ENCODE measurements at places on chromosomes 12 and 14.

DNA sequence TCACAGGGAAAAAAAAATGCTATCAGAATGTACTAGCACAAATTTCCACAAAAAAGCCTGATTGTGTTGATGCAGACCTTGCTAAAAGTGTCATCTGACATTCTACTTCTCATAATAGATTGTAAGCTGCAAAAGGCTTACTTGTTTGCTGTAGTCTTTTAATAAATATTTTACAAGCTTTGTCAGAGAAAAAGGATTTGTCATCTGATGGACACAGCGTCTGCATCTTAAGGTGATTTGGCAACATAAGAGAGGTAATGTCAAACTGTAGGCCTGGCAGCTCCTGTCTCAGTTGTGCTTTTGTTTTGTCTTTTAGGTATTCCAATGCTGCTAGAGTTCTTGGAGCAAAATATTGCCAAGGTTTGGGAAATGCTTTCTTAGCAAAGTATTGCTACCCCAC is 26.3 kb upstream of the KCNH3 start:
- DNase-seq, result no peak

DNA sequence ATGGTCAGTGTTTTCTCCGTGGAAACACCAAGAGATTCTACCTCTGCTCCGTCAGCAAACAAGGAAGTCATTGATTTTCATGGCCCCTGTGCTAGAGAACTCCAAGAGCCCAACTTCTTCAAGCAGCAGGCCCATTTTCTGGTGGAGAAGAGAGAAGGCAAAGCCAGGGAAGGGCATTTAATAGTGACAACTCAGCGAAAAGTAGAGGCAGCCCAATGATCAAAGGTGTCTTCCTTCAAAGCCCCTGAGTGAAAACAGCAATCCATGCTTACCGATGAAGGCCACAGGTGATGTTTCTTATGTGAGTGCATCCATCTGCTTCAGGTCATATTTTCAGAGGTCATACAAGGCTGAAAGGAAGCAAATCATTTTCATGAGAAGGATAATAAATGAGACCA is 77.3 kb downstream of the VCPKMT start:
- DNase-seq, result no peak

GRCh38 chr14:37900561-37900960 is 305.1 kb downstream of the TTC6 start:
- DNase-seq, result no peak

DNA sequence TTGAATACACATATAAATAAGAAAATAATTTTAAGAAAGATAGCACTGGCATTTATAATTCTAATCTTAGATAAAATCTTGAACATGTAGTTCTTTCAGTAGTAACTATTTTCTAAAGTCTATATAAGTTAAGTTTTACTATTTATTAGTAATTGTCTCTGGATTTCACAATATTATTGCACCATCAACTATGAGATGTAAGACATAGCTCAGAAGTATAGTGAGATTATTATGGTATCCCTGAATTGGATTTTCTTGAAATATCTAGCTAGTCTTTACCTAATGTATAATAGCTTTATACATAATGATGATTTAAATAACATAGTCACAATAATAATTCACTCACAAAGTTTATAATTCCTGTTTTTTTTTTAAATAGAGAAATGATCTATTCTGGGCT is 6.7 kb downstream of the CLEC12A start:
- DNase-seq, result no peak

- no peak for DNase-seq
Observed at GRCh38 chr14:63676615-63677014, 34.9 kb upstream of the WDR89 start.

DNA sequence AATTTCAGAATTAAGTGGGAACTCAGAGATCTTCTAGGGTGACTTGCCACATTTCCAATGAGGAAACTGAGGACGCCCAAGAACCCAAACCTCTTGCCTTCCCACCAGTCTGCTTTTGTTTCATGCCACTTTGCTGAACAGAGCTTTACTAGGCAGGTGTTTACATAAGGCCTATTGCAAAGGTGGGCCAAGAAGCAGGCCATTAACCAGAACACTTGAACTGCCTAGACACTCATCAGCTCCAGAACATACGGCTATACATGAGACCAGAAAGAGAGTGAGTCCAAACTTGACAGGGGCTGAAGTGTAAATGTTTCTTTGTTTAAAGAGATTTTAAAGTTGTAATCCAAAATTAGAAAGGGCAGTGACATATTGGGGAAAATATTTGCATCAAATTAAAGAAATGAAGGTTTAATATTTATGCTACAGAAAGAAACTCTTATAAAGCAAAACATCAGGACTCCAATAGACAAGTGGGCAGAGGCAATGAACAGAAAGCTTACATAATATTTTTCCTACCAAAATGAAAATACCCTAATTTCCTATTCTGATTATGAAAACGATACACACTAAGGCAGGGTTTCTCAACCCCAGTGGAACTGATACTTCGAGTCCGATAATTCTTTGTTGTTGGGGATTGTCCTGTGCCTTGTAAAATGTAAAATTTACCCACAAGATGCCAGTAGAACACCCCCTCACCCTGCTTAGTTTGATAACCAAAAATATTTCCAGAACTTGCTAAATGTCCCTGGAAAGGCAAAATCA is 11.7 kb downstream of the BATF start:
- DNase-seq, result no peak

- DNase-seq, result no peak
Observed at GRCh38 chr14:94375552-94376107, 12.8 kb downstream of the SERPINA1 start.

- no peak for DNase-seq
Observed at GRCh38 chr14:72793156-72793939, 100.6 kb downstream of the DPF3 start.

DNA sequence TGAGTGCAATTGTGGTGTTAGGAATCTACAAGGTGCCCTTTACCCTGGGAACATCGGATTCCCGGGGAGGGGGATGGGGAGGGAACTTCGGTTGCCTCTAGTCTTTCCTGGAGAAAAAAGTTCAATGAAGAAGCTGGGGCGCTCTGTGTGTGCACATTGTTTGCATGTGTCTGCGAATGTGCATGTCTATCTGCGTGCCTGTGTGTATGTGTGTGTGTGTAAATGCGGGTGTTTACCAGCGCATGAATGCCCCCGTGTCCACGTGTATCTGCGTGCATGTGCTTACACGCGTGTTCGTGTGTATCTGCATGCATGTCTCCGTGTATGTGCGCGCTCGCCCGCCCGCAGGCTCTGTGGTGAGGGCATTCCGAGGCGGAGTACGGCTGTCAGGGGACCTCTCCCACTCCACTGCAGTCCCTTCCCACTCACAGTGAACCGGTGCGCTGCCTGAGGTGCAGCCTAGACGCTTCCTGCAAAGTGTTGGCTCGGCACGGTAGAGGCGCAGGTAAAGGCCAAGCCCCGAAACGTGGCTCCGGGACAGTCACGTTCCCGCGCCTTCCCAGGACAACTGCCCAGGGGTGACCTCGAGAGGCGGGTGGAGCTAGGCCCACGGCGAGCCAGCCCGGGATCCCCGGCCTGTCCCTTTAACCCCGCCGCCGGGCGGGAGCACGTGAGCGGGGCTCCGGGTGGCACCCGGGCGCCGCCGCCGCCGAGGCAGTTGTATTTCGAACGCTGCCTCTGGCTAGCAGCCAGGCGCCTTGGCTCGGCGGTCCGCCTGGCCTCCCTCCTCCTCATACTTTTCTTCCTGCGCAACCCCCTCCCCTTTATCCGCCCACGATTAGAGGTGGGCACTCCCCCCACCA is 539 bp upstream of the HMGA2 start:
- DNase-seq, result no peak

DNA sequence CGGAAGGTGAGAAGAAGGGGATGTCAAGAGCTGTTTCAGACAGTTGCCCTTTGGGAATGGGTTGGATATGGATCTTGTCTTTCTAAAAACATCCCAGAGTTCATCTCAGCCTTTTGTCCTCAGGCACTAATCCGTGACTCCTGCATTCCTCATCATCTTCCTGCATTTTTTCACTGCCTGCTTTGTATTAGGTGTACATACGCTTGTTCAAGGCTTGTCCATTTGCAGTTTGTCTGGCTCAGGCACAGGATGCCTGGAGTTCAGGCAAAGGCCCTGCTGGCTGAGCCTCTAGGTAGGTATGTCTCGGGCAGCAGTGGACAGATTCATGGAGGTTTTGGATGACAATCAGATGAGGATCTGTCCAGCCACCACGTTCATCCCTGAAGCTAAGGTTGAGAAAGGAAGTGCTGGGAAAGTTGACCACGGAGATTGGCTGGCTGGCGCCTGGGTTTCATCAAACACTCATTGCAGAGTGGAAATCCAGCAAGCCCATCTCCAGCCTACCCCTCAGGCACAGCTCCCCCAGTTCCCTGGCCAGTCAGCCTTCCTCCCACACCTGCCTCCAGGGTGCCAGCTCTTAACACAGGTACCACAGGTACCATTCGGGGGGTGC is 12.4 kb upstream of the TMEM106C start:
- no peak for DNase-seq

DNA sequence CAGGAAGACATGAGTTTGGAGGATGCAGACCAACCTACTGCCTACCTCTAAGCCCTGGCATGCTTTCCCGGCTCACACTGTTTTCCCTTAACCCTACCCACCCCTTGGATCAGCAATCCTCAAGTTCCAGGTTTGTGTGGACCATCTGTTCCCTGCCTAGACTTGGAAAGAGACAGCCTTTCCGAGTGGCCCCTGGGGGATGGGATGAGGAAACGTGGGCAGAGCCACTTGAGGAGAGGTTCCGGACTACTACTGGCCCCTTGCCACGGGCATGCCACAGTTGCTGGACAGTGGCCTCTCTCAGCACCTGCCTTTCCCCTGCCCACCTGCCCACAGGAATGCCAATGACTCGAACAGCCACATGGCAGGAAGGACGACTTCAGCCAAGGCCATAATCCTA is 135.9 kb downstream of the SLC15A4 start:
- no peak for DNase-seq

- DNase-seq, result no peak
Observed at GRCh38 chr14:104527857-104528459, 51.6 kb upstream of the C14orf180 start.

DNA sequence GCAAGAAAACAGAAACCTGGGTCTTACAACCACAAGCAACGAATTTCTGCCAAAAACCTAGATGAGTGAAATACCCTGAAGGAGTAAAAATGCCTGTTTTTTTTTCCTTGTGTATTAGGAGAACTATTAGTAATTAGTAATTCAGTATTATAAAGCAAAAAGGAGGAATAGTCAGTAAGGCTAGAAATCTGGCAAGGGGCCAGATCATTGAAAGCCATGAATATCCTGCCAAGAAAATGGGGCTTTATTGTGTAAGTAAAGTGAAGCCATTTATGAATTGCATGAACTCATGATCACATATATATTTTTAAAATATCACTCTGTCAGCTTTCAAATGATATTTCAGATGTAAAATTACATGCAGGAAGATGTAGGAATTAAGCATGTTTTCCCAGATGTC is 57.9 kb downstream of the TXNDC16 start:
- DNase-seq, result no peak

DNA sequence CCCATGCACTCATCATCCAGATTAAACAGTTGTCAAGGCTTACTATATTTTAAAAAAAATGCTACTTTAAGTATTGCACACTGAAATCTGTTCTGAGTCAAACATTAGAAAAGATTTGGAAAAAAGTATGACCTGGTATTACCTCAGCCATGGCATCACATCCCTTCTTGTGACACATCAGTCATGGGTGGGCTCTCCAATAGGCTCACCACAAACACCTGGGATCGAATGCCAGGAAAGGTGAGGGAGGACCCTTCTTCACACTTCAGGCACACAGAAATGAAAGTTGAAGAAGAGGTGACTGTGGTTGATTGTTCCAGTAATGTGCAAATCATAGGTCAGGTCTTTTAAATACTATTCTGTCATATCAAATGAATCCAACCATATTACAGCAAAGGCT is 36.6 kb upstream of the GZMB start:
- DNase-seq, result no peak

GRCh38 chr14:105180592-105181548 is at the start of gene NUDT14:
Gene NUDT14 (minus strand): TSS chr14:105181312. CDS start chr14:105181209, 103 bp downstream.
- DNase-seq, result no peak

GRCh38 chr14:25052921-25053320 is 3.0 kb upstream of the STXBP6 start:
- no peak for DNase-seq

GRCh38 chr12:111819191-111820158 is 22.6 kb upstream of the MAPKAPK5 start:
- no peak for DNase-seq

DNA sequence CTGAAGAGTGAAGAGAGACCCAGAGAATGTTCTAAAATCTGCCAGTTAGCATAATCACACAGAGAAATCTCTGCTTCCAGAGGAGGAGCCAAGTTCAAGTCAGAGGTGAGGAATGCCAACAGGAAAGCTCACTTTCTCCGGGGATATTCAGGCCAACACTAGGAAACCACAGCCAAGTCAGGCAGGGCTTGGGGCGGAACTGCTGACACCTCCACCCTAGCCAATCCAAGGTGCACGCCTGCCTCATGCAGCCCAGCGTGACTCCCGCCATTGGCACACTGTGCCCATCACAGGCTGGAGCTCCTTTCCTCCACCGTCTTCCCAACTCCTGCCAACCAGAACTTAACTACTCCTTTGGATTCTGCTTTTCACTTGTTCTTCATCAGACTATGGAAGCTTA is 374.3 kb upstream of the CCDC196 start:
- no peak for DNase-seq

DNA sequence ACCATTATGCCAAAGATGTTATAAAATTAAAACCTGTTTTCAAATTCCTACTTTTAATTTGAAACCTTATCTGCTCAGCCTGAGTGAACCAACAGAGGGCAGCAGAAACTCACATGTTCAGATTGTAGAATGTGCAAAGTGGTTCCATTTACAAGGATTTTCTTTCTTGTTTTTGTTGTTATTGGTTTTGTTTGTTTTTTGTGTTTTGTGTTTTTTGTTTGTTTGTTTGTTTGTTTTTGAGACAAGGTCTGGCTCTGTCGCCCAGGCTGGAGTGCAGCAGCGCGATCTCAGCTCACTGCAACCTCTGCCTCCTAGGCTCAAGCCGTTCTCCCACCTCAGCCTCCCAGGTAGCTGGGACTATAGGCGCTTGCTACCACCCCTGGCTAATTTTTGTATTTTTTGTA is 22.8 kb upstream of the GARIN2 start:
- DNase-seq, result no peak

- no peak for DNase-seq
Observed at GRCh38 chr14:71142375-71143038, 235.2 kb downstream of the PCNX1 start.

- no peak for DNase-seq
Observed at GRCh38 chr14:31206536-31207286, 882 bp downstream of the HECTD1 start.

GRCh38 chr12:12616512-12617310 is 5.0 kb downstream of the CREBL2 start:
- DNase-seq, result no peak

- no peak for DNase-seq
Observed at GRCh38 chr14:66043921-66044320, 442.2 kb upstream of the CCDC196 start.

GRCh38 chr12:104059963-104060362 is 4.4 kb upstream of the HCFC2 start:
- DNase-seq, result no peak

Measured in SHP77 treated with DMSO at 0.1 percent for 48 hours (cell line).